ENCODE measurements at places on chromosomes 5 and 9.

DNA sequence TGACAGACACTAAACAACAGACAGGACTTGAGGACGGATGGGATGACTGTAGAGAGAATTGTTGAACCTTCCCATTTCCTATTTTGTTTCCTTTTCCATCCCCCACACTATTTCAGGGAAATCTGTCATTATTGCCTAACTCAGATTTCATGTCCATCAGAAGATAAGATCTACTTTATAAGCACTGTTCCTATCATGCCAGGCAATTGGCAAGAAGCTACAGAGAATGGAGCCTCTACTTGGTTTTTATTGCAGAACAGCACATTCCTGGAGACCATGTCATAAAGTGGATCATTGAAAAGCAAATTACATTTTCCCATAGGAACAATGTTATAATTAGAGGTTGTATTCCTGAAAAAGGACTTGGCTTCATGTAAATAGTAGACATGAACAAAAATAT is 173.7 kb upstream of the KIF2A start:
- DNase-seq = no peak

- no peak for DNase-seq
These were observed 84.2 kb downstream of the YIPF5 start for GRCh38 chr5:144086295-144086694.

DNA sequence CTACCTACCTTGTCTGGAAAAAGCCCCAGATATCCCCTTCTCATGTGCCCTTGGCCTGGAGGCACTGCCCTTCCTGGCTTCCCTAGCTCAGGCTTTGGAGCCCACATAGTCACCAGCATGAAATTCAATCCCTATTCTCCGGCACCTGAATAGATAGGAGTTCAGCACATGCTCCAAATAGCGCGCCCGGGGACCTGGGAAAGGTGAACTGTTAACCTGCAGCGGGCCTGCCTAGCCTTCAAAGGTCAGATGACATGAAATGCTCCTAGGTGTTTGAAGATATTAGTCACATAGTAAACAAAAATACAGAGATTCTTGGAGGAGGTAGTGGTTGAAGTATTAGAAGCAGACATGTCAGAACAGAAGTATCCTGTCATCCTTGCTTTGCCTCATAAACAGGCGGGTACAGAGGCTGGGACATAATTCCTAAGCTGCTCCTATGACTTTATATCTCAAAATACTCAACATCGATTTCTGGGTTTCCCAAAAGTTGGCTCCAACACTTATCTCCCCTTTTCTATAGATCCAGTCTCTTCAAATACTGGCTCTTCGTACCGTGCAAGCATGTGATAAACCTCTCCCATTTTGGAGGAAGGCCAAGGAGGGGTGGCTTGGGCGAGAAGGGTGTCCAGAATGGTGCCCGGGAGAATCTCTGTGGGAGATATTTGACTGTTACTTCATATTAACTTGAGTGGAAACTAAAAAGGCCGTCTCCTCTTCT is 88.0 kb upstream of the ANKH start:
- no peak for DNase-seq

DNA sequence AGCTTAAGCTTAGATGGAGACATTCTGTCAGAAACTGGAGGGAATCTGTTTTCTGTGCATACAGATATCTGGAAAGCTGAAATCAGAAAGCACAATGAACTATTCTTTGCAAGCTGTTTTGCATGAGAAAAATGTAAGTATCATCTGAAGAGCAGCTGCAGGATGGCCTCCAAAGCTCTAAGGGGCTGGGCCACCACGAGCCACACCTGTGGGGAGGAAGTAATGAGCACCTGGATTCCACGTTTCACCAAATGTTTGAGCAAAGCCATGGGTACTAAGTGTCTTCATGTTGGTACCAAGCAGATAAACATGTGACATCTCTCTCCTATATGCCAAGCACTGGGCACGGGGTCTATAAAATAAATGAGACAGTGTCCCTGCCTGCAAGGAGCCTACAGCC is 199.3 kb downstream of the TTLL11 start:
- DNase-seq = no peak

DNA sequence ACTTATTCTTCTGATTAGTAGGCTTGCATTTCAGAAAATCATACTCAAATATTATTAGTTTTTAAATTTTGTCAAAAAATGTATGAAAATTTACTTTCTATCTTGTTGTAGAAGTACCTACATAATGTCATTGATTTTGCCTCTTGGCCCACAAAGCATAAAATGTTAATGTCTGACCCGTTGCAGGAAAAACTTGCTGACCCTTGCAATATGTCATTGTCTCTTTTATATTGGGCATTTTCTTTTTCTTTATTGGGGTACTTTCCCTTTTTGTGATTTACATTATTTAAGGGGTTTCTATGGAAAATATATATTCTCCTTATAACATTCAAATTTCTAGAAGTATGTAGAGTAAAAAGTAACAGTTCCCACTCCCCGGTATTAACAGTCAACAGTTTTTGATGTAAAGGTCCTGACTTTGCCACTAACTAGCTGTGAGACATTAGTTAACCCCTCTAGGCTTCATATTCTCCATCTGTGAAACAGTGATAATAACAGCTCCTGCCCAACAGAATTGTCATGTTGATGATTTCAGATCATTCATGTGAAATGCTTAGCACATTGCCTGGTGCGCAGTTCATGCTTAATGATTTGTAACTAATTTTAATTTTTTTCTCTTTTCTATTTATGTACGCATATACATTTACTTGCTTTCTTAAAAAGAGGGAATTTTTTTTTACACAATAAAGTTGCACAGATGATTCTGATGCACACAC is 243.2 kb downstream of the ARHGAP26 start:
- no peak for DNase-seq

DNA sequence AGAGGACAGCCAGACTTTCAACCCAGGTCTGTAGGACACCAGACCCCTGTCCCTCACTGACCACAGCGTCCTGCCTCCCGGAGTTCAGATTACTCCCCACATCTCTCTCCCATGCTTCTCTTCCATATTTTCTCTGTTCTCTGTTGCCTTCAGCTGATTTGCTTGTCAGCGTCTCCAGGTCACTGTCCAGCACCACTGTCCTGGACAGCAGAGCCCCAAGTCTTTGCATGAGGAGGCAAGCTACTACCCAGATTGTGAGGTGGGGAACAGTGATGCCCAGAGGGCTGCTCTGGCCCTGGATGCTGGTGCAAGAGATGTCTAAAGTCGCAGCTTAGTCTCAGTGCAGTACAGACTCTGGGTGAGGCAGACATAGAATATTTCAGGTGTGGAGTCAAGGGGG is 48.0 kb upstream of the C5orf58 start:
- no peak for DNase-seq

DNA sequence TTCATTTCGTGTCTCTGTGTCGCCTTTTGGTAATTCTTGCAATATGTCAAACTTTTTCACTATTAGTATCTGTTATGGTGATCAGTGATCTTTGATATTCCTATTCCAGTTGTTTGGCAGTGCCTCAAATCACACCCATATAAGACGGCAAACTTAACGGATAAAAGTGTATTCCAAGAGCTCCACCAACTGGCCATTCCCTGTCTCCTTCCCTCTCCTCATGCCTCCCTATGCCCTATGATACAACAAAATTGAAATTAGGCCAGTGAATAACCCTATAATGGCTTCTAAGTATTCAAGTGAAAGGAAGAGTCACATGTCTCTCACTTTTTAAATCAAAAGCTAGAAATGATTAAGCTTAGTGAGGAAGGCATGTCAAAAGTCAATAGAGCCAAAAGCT is 74.8 kb downstream of the CDK5RAP2 start:
- DNase-seq = no peak

- no peak for DNase-seq
These were observed 387.9 kb upstream of the MEF2C start for GRCh38 chr5:89270901-89271300.

- DNase-seq = no peak
These were observed 19.5 kb upstream of the GOLPH3 start for GRCh38 chr5:32193591-32193990.

- no peak for DNase-seq
These were observed 57.0 kb downstream of the COL15A1 start for GRCh38 chr9:99000476-99001395.

- DNase-seq = no peak
These were observed 515.4 kb upstream of the PTPRD start for GRCh38 chr9:11128156-11128555.

Data from activated CD4-positive, alpha-beta T cell treated with anti-CD3 and anti-CD28 coated beads, Interleukin-2, amount 50 U/mL, for 24 hours (primary cell).